ENCODE measurements at places on chromosomes 6 and 20.
A peak's percentile ranks its signal among the peaks of the same experiment; 100 is the strongest.

DNA sequence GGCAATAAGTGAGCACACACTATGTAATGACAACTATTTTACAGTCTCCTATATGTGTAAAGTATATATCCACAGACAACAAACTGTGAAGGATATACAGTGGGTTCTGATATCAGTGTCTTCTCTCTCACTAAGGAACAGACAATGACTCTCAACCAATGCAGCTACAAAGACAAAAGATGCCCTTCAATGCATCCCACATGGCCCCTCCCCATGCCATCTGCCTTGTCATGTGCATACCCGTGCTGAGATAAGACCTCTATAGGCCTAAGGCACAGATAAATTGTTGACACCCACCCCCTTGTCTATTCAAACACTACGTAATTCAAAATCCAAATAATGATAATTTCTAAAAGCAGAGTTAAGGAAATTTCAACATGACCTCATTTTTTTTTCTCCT lies 1123.5 kb upstream of the MAP3K7 start:
- no peak for DNase-seq

GRCh38 chr20:47652301-47652700 lies 133.0 kb downstream of the SULF2 start:
- no peak for DNase-seq

GRCh38 chr20:44646641-44647274 lies 4.7 kb downstream of the ADA start:
- no peak for DNase-seq

DNA sequence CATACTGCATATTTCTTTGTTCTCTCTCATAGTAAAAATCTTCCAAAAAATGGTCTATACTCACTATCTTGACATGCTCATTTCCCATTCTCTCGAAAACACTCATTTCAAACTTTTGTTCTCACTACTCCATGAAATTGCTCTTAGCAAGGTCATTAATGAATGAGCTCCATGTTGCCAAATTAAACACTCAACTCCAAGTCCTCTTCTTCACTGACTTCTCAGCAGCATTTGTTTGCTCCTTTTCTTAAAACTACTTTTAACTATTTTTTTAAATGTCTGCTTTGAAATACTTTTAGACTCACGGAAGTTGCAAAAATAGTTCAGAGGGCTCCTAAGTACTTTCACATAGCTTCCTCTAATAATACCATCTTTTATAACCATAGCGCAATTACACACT lies 274.0 kb upstream of the PREP start:
- DNase-seq, result no peak

DNA sequence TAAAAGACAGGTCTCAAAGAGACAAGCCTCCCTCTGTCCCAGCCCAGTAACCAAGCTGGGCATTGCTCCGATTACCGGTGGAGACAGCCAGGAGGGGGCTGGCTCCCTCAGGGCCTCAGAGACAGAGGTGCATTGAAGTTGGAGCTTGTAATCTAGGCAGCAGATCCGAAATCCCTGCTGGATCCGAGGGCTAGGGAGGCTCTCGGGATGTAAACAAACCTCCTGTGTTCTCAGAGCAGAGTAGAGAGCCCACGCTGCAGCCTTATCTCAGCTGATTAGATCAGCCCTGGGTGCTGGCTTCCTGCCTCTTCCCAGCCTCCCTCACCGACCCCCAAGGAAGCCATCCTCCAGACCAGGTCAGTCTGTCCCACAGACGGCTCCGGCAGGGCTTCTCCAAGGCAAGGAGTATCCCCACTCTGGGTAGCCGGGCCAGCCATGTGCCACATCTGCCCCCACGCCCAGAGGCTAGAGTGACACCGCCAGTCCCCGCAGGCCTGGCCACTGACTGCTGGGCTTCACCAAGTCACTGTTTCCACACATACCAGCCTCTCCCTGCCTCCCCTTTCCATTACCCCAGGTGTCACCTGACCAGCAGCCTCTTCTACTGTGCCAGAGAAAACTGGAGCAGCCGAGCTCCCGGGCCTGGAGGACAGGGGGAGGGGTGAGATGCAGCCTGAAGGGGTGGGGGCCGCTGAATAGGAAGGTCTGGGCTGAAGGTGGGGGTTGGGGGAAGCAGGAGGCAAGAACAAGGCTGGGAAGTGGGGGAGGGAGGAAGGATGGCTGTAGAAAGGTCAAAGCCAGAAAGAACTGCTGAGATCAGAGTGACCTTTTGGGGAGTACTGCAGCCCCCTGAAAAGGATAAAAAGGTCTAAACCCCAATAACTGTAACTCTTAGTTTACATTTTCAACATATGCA lies 6.0 kb downstream of the SDC4 start:
- DNase-seq, result peak; percentile 60

- DNase-seq, result no peak
These were observed 174.9 kb upstream of the PRND start for GRCh38 chr20:4546786-4547185.

- no peak for DNase-seq
These were observed 46.1 kb upstream of the PRDM1 start for GRCh38 chr6:106039897-106040592.

DNA sequence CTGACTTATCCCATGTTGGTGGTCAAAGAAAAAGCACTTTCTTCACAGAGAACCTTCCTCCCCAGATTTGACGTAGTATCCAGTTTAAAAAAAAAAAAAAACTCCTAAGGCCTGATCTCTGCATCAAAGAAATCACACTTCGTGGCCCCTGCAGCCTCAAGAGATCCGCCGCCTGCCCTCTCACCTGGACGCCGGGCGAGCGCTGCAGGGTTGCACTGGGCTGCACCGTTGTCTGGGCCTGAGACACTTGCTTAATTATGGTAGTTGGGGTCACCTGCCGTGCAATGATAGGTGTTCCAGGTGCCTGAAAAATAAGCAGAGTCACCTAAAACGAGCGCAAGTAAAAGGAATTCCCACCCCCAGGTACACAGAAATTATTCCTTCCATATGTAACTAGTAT lies 53.0 kb downstream of the TAF4 start:
- no peak for DNase-seq
